ENCODE measurements at places on chromosomes 5 and 9. TPM values are rescaled to one million over a fixed set of nuclear protein-coding genes. Genes with fewer than 3 reads are reported as not detected.

The GABRA1 gene
- not detected for total RNA-seq

The SHC3 gene
- total RNA-seq: not detected

The MLANA gene
- not detected for total RNA-seq

The LCN12 gene
- total RNA-seq: 2.1 TPM

The OTP gene
- not detected for total RNA-seq

Data from activated T-helper 2 cell treated with anti-CD3 and anti-CD28 coated beads, Interferon-gamma antibody, Interleukin-2, Interleukin-4, amounts not matched to agents 10 μg/mL and 5 μg/mL and 100 μg/mL, durations not matched to agents 14 hours and 24 hours and 36 hours (primary cell).